Left renal pelvis (tissue), 4 donors: ENCODE measurements at places on chromosomes 7 and 10. TPM values are rescaled to one million over a fixed set of nuclear protein-coding genes. Genes with fewer than 3 reads are reported as not detected.

EPO gene
- 0.17 TPM for polyA plus RNA-seq

FAM25G gene
- polyA plus RNA-seq = not detected

CHAT gene
- polyA plus RNA-seq = not detected

IKZF1 gene
- polyA plus RNA-seq = 0.98 TPM

GFRA1 gene
- 26.6 TPM for polyA plus RNA-seq

PRTFDC1 gene
- 42.7 TPM for polyA plus RNA-seq

IRF5 gene
- 16.1 TPM for polyA plus RNA-seq

KNDC1 gene
- polyA plus RNA-seq = 5.9 TPM

PNLIPRP2 gene
- polyA plus RNA-seq = not detected

STEAP4 gene
- 3.3 TPM for polyA plus RNA-seq

DGKB gene
- polyA plus RNA-seq = 3.7 TPM

SPAM1 gene
- polyA plus RNA-seq = not detected
